ENCODE measurements at places on chromosomes 4 and X.
A peak's percentile ranks its signal among the peaks of the same experiment; 100 is the strongest.

DNA sequence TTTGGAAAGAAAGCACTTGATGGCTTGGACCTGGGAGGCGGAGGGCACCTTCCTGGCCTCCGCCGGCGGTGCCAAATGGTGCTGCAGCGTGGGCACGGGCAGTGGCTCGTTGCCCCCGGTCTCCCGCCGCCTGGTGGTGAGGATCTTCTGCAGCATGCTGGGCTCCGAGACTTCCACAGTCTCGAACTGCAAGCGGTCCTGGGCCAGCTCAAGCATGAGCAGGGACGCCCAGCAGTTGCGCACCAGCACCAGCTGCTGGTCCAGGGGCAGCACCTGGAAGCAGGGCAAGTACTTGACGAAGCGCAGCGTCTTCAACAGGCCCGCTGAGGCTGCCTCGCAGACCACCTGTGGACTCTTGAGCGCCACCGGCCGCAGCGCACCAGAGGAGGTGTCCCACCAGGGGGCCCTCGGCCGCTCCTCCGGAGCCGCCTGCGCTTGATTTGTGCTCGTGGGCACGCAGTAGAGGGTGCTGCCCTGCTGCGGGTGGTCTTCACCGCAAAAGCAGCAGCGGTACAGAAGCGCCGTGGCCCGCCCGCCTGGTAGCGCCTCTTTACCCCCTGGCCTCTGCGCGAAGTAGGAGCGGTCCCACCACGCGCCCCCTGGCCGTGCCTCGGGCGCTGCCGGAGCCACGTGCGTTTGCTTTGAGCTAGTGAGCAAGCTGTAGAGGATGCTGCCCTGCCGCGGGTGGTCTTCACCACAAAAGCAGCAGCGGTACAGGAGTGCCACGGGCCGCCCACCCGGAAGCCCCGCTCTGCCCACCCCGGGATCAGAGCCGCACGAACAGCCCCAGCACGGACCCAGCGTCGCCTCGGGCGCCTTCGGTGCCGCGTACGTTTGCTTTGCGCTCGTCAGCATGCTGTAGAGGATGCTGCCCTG, 689 bp downstream of the NR0B1 start:
- no peak for DNase-seq

DNA sequence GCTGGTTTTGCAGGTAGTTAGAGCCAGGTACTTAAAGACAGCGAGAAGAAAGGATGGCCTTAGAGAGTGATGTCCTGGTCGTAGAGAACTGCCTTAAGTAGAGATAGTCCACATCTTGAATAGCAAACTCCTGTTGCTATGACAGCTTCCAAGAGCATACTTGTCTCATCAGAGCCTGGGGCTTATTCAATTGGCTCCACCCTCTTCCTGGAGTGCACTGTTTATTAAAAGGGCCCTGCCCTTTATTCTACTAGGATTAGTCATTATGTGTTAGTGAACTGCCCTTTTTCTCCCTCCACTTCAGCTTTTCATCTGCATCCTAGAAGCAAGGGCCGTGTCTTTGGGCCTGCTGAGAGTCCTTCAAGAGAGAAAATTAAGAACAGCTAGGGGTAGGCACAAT, 94.5 kb upstream of the EOLA2 start:
- no peak for DNase-seq

GRCh38 chr4:176896211-176896610, 103.5 kb upstream of the VEGFC start:
- no peak for DNase-seq

GRCh38 chr4:123060039-123060770, 137.8 kb upstream of the NUDT6 start:
- DNase-seq = no peak

DNA sequence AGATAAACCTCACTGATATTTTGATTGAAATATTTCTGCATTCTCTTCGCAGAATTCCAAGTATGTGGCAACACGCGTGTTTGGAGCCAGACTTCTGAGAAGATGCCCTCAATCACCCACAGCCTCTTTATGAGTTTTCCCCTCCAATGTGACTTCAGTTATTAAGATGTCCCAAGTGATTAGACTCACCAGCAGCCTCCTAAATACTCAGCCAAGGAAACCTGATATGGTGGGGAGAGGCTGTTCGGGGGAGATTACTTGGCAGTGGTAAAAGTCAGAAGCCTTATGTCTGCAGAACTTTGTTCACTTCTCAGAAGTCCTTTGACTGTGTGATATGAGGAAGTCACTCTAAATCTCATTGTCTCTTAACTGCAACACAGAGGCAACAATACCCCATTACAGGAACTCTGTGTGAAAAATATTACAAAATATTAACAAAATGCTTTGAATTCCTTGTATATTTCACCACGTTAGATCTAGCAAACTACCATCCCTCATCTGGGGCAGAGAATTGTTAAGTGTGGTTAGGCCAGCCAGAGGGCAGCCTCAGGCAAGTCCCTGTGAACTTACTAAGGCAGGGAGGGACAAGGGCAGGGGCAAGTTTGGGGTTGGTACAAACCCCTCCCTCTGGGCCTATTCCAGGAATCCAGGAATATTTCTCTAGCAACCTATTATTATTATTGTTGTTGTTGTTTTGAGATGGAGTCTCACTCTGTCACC, 151.4 kb upstream of the USP9X start:
- DNase-seq = peak; percentile 2
